ENCODE measurements at places on chromosomes 3 and 15.

- DNase-seq = no peak
These were observed 152.6 kb downstream of the PDZRN3 start for GRCh38 chr3:73471986-73472787.

GRCh38 chr15:94270570-94270969 lies 39.2 kb downstream of the MCTP2 start:
- no peak for DNase-seq

DNA sequence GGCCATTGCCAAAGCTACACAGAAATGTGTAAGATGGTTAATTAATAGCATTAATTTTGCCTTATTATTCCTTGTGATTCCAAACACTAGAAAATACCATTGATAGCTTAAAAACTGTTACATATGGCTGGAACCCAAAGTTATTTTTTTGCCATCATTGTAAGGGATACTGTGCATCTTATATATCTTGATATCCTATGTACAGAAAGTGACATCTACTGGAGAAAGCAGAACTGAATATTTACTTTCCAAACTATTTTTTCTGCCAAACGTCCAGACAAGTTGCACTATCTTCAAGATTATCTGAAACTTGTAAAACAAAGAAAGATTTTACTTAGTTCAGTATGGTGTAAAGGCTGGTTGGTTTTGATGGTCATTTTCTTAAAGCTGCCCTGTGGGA lies 33.3 kb upstream of the MEIS2 start:
- DNase-seq = no peak

- DNase-seq = no peak
These were observed 52.0 kb upstream of the ULK4 start for GRCh38 chr3:42013691-42014457.

DNA sequence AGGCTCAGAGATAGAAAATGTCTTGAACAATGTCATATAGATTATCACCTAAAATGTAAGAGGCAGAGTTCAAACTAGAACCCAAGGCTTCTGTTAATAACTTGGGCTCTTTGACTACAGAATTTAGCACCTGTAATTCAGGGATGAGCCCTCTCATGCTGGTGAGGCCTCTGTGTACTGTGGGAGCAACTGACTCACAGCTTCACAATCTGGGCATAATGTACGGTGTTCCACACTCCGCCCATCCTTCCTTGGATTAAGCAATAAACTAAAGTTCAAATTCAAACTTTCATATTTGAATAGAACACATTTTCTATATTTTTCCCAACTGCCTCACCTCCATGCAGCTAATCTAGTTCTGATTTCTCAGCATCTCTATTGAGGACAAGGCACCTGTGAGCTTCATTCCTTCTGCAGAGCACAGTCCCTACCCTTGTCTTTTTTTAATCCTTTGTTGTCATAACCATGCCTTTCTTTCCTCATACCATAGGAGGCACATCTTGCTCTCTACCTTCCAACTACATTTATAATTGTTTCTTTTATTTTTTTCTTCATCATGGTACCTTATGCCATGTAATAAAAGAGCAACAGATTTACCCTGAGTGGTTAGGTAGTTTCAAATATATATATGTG lies 392.1 kb downstream of the NLGN1 start:
- no peak for DNase-seq

GRCh38 chr3:52792961-52793695 lies 1.5 kb upstream of the ITIH3 start:
- DNase-seq = peak; percentile 37

GRCh38 chr15:38954090-38954489 lies 389.5 kb upstream of the RASGRP1 start:
- peak; percentile 4 for DNase-seq

GRCh38 chr3:194876403-194877095 lies 190.9 kb downstream of the FAM43A start:
- DNase-seq = peak; percentile 17

DNA sequence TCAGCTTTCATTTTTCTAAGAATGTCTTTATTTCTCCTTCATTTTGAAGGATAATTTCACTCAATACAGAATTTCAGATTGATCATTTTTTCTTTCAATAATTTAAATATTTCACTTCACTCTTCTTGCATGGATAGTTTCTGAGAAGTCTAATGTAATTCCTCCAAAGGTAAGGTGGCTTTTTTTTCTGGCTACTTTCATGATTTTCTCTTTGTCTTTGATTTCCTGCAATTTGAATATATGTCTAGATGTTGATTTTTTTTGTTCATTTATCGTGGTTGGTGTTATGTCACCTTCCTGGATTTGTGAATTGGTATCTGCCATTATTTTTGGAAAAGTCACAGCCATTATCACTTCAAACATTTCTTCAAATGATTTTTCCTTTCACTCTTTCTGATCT lies 14.6 kb upstream of the MCF2L2 start:
- no peak for DNase-seq

GRCh38 chr15:89026167-89026566 lies 62.1 kb upstream of the ABHD2 start:
- no peak for DNase-seq

- DNase-seq = peak; percentile 9
These were observed 287.2 kb downstream of the CGGBP1 start for GRCh38 chr3:87771337-87772192.

DNA sequence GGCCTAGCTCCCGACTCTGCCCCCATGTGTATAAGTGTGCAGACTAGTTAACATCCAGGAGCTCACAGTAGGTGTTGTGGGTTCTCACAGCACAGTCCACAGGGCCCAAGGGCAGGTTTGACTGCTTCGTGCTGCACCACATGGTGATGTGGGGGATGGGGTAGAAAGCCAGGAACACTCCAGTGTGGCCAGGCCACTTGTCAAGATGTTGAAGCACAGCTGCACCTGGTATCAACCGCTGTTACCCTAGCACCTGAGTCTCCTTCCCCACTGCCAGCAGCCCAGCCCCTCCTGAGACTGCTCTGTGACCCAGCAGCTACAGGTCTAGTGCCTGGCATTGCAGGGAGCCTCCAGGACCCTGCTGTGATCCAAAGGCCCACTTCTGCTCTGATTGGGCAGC lies 53.4 kb downstream of the CHDH start:
- no peak for DNase-seq

DNA sequence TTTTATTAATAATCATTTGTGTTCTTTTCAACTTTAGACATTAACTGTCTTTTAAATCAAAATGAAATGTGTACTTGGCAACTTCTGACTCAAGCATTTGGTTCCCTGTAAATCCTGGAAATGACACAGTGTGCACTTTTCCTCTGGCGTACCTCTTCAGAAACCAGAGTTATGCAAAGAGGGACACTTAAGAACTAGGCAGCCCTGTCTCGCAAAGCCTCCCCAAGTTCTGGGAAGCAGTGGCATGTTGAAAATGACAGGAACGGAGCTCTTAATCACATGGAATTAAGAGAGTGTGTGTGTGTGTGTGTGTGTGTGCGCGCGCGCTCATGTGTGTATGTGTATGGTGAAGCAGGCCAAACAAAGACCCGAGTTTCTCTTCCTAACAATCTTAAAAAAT lies 707.4 kb downstream of the MECOM start:
- DNase-seq = no peak

GRCh38 chr3:159451067-159451466 lies 537.6 kb upstream of the IL12A start:
- DNase-seq = no peak

- DNase-seq = no peak
These were observed 288.0 kb upstream of the TLE3 start for GRCh38 chr15:70385711-70386110.

DNA sequence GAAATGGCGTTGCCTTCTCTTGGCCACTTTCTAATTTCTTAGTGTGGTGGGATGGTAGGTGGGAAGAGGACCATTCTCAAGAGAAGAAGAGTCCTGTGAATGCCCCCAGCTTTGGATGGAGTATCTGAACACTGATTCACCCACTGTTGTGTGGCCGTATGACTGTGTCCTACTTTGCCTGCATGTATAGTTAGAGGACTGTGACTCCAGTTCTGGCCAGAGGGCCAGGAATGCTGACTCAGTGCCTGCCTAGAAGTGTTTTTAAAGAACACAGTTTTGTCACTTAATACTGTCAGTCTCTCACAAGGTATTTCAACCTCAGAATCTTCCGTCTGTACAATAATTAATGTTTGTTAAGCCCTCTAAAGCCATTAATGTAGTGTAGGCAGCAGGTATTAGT lies 2.1 kb downstream of the SEC61A1 start:
- peak; percentile 28 for DNase-seq

DNA sequence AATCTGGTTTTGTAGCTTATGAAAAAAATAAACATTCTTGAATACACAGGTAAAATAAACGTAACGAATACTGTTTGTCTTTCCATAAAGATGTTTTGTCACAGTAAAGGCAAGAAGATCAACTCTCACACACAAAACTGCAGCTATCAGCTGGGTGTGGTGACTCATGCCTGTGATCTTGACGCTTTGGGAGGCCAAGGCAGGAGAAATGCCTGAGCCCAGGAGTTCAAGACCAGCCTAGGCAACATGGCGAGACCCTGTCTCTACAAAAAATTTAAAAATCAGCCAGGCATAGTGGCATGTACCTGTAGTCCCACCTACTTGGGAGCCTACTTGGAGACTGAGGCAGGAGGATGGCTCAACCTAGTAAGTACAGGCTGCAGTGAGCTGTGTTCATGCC lies 39.6 kb downstream of the CBLB start:
- peak; percentile 66 for DNase-seq

GRCh38 chr3:177133860-177134815 lies 63.1 kb downstream of the TBL1XR1 start:
- no peak for DNase-seq

- peak; percentile 55 for DNase-seq
These were observed 41.2 kb downstream of the CDCP1 start for GRCh38 chr3:45104715-45105711.

GRCh38 chr15:78930577-78931388 lies 14.1 kb downstream of the CTSH start:
- DNase-seq = peak; percentile 92

- peak; percentile 15 for DNase-seq
These were observed 55.7 kb downstream of the PCCB start for GRCh38 chr3:136305879-136306278.

- DNase-seq = no peak
These were observed 443.2 kb upstream of the FRG2C start for GRCh38 chr3:75220932-75221331.

- DNase-seq = no peak
These were observed 194.5 kb downstream of the LRTM1 start for GRCh38 chr3:54733106-54734006.

- no peak for DNase-seq
These were observed 348.2 kb downstream of the GRM7 start for GRCh38 chr3:7209098-7209497.

DNA sequence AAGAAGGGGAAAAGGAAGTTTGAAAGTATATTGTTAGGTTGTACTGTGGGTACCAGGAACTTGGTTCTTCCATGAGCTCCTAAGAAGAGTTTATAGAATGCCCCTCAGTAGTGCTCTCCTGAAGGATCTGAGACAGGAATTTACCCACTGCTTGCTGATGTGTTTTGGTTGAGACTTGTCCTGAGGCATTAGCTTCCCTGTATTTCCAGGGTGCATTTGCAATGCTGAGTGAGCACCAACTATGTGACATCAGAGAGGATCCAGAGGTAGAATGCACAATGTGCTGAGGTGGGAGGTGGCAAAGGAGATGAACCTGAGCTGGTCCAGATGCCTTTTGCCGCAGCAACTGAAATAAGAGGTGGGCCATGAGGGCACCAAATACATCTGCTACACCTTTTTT lies 64.3 kb upstream of the LRRC3B start:
- DNase-seq = no peak

DNA sequence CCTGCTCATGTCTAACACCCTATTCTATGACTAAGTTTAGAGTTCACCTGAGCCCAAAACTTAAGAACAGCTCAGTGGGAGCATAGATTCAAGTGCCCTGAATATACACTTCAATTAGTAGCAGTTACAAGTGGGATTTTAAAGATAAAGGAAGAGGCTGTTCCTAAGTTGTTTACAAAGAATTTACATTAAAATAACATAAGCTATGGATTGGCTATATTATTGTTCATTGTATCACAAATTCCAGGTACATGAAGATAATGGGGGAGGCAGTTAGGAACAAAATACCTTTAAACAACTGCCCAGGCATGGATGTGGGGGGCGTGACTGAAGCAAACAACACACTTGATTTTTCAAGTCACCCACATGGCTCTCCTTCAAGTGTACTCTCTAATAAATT lies 52.7 kb downstream of the ROPN1B start:
- no peak for DNase-seq

DNA sequence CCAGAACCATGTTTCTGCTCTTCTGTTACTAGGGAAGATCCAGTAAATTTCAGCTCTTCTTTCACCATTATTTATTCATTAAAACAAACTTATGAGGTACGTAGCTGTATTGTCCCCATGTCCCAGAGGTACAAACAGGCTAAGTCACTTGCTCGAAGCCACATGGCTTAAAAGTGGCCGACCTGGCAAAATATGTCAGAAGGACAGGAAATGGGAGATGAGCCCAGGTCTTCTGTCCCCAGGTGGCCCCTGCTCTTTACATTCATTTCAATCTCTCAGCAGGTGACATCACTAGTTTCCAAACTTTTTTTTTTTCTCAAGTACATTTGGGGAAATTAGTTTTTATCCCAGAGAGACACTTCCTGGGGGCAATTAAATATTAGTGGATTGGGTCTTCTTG lies 34.1 kb upstream of the LPP start:
- no peak for DNase-seq

GRCh38 chr3:126956361-126956760 lies 26.6 kb upstream of the PLXNA1 start:
- no peak for DNase-seq

GRCh38 chr3:74329096-74329495 lies 285.4 kb downstream of the CNTN3 start:
- no peak for DNase-seq

GRCh38 chr15:57589281-57589680 lies 2.4 kb upstream of the MYZAP start:
- DNase-seq = no peak

All from Daoy (cell line).